Umbilical cord (tissue), 2 donors: ENCODE measurements at places on chromosomes 6 and 20. TPM values are rescaled to one million over a fixed set of nuclear protein-coding genes. Genes with fewer than 3 reads are reported as not detected.

- DNase-seq, result peak; percentile 18
Measured at GRCh38 chr6:14210077-14210476, 92.5 kb downstream of the CD83 start.

- DNase-seq, result no peak
Measured at GRCh38 chr6:49025273-49026240, 437.5 kb downstream of the MMUT start.

DNA sequence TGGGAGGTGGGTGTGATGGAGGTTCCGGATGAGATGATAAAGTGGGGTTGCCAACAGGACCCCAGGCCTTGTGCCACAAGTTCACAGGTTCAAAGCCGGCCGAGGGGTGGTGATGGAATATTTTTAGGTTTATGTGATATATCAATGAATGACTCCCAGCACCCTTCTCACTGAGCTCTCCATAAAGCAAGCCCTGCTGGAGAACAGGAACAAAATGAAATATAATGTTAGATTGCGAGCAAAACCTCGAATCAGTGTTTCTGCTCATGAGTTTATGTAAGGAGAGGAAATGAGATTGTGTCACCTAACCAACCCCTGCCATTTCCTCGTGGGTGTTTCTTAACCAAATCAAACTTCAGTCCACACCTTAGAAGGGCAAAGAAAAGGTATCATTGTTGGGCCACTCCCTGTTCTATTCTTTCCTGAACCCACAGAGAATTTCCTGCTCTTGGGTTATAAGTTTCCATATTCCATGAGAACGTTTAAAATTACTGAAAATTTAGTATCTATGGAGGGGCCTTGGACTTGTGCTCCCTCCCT lies 192.2 kb upstream of the EXOC2 start:
- DNase-seq, result no peak

DNA sequence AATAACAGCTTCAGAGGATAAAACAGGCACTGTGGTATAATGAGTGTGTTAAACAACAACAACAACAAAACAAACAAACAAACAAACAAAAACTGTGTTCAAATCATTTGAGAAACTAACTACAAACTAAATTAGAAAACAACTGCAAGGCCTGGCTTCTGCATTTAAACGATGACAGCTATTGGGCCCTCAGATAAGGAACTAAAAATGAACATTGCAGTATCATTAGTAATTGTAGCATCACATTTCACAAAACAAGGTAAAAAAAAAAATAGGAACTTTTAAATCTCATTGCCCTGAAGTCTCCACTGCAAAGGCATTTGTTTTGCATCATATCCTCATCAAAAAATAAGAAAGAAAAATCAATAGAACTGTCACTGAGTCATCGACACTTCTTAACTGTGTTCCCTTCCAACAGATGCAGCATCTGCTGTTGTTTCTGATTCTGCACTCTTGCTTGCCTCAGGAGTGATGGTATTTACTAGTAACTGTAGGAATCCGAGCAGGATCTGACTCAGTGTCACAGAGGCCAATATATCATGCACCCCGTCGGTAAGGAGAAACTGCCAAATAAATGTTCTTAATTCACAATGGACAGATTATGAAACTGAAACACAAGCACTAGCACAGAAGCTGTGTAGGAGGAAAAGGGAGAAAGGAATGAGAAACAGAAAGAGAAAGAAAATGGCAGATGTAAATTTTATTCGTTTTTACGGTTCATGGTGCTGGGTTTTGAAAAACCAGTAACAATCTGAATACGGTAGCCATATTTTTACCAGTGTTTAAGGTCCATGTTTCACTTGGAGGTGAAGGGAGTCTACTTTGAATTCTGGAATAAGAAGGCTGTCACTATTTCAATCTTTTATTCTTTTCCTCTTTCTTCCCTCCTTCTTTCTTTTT lies 365.7 kb upstream of the EPHA7 start:
- peak; percentile 45 for DNase-seq

GRCh38 chr6:128000363-128000762 lies 99.5 kb upstream of the THEMIS start:
- DNase-seq, result no peak

- DNase-seq, result no peak
Measured at GRCh38 chr20:8589956-8590355, 457.9 kb downstream of the PLCB1 start.

DNA sequence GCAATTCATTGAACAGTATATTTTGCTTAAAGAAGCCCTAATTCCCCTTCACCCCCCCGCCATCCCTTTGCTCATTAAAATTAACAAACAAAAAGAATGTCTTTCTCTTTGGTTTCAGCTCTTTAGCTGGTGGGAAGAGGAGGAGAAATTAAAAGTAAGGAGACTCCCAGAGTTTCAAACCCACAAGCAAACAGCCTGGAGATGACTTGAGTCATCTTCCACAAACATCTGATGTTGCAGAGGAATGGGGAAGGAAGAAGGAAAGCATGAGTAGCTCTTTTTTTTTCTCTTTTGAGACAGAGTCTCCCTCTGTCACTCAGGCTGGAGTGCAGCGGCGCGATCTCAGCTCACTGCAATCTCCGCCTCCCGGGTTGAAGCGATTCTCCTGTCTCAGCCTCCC lies 189.6 kb downstream of the ADAT2 start:
- DNase-seq, result no peak

GRCh38 chr6:15462717-15463525 lies 199.9 kb downstream of the DTNBP1 start:
- peak; percentile 44 for DNase-seq

DNA sequence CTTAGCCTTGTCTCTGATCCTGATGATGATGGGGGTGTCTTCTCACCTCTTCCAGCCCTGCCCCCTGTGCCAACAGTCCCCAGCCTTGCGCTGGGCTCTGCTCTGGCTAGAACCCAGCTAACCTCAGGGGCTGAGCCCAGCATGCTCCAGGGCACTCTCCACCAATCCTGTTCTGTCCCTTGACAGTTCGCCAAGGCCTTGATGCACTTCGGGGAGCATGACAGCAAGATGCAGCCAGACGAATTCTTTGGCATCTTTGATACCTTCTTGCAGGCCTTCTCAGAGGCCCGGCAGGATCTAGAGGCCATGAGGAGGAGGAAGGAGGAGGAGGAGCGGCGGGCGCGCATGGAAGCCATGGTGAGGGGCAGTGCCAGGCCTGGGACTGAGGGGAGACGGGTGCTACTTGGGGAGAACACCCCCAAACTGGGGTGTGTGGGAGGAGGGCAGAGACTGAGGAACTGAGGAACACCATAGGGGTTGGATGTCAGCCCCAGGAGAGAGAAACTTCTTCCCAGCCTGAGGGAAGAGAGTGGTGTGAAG lies 33.1 kb downstream of the MOCS1 start:
- no peak for DNase-seq

DNA sequence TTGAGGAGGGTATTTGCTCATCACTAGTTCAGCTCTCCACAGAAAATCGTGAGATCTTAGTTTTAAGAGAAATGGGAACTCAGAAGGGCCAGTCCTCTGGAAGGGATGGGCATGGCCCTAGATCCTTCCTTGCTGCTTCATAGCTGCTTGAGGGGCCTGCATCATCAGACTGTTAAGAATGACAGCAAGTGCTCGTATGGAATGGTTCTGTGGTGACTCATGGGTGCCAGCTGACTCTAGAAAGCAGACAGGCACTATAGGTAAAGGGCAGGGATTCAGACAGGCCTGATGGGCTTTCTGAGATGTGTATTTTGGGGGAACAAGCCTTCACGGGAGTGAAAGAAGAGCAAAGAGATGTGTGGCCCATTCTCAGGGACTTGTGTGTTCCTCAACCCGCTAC lies 90.8 kb downstream of the MYLK4 start:
- DNase-seq, result no peak

DNA sequence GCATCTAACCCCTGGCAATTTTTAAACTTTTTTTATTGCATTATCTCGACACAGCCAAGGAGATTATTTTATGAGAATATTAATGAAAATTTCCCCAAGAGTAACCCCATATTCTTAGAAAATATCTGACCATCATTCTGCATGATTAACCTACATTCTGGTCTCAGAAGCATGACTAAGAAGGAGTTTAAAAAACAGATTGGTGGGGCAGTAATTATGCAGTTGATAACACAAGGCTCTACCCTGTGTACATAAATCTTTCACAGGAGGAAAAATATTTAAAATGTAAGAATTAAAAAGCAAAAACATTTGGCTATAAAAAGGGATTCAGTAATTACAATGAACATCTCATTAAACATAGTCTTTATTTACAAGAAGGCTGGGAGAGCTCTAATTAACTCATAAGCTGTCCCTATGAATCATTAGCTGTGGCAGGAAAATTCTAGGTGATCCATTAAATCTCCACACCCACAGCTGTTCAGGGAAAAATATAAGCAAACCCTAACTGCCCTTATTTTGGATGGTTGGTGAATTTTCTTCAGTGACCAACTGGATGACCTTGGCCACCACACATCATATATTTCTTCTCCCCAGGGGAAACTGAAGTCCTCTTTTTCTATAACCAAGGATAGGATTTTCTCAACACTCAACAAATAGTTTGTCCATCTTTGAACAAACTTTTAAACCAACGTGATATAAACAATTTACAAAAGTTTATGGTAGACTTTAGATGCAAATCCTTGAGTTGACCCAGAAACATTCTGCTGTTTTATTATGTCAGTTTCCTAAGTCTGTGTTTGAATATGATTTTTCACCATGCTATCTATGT lies 59.5 kb downstream of the PDE7B start:
- DNase-seq, result no peak

DNA sequence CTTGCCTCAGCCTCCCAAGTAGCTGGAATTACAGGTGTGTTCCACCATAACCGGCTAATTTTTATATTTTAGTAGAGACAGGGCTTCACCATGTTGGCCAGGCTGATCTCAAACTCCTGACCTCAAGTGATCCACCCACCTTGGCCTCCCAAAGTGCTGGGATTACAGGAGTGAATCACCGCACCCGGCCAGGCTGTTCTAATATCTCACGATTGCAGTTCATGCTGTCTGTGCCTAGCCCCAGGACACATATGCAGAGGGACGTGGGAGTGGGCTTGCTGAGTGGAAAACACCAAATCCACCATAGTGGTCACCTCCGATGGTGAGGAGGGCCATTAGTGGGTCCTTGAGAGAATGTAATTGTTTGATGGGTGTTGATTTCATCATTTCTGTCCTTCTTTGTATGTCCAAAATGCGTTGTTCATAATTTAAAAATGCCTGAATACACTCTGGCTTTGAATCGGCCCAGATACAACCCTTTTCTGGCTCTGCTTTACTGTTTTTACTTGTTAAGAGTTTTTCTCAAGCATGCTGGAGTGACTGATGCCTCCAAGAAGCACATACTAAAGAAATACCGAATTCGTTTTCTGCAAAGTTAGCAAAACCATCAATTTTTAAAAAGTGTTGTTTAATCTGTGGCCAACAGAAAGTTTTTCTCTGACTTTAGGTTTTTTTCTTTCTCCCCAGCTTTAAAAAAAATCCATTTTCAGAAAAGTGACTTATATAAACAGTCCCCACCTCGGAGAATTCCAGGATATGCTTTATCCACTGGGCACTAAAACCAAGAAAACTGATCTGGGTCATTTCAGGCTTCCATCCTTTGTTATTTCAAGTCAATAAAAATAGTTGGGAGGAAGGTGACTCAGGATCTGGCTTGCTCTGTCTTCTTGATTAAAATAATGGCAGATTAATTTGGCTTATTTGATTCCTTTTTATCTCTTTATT lies 18.8 kb upstream of the RALGAPA2 start:
- no peak for DNase-seq

POM121L2 gene
- total RNA-seq, result not detected

HLA-DPA1 gene
- total RNA-seq, result 24.8 TPM

ENPP1 gene
- 64.0 TPM for total RNA-seq

BTN1A1 gene
- 0.72 TPM for total RNA-seq

LRP11 gene
- 21.7 TPM for total RNA-seq
